ENCODE measurements at places on chromosomes 4 and X.

DNA sequence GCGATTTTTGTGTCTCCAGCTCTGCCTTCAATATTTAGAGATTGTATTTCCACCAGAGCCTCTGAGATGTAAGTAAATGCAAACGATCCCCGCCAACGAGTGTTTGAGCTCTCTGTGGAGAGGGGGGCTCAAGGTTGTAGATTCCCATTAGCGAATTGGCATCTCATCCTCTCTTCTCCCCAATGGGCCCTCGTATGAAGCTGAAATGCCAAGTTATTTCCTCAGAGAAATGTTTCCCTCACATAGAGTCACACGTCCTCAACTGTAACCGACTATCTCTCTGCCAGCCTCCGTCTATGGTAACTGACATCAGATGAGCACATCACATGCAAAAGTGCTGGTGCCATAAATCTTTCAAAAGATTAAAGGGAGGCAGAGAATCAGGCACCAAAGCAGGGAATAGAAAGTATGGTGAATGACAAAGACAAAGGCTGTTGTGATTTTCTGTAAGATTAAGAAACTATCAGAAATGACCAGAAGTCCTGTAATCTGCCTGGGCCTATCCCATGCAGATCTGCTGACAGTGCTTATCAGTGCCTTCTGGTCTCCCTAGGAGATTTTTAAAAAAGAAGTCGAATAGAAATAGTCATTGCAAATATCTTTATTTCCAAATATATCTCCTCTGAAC lies 157.1 kb downstream of the PDGFRA start:
- no peak for DNase-seq

DNA sequence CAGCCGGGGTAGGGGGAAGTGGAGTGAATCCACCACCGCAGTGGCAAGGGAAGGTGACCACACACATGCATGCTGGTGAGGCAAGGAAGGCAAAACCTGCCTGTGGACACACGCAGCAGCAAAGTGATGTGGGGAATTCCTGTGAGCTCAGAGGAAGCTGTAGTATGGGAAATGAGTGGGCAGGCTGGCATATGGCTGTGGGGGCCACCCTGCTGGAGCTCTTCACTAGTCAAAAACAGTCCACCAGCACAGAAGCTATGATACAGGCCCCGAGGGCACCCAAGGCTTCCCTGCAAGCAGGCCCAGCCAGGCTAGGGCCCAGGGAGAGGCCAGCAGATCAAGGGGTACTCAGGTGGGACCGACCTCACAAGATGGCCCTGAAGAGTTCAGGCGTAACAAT lies 239.1 kb downstream of the CHM start:
- no peak for DNase-seq

- DNase-seq: no peak
Observed at GRCh38 chr4:157713342-157713741, 459.5 kb downstream of the GASK1B start.

- peak; percentile 64 for DNase-seq
Observed at GRCh38 chr4:158170691-158171561, 1.9 kb downstream of the GASK1B start.

GRCh38 chrX:100090931-100091330 lies 319.1 kb downstream of the PCDH19 start:
- DNase-seq: no peak

DNA sequence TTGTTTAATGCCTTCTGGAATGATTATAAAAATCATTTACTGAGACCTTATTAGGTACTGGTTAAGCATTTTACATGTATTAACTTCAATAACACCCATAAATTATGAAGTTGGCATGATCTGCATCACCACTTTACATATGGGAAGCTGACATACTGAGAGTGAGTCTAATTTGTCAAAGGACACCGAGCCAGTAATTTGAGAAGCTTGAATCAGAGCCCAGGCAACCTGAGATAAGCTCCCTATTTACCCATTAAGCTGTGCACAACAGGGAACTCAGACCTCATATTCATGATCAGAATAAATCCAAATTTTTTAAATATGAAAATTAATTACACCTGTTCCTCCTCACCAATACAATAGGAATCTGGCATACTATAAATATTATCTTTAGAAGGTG lies 247.9 kb upstream of the EPHA5 start:
- no peak for DNase-seq

DNA sequence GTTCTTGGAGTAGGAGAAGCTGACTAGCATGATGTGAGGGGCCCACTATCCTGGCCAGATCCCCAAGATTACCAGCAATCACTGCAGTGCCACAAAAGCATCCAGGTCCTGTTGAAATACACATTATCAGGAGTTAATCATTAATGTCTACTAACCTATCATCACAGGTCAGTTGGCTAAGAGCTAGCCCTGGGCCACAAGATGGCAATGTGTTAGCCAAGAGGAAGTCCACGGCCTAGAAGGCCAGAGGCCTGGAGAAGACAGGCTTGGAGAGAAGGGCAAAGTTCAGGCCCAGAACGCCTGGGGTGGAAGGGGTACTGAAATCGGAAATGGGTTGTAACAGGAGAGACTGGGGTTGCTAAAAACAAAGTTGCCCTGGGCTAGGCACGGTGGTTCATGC lies 19.9 kb upstream of the KIAA1210 start:
- peak; percentile 39 for DNase-seq

- no peak for DNase-seq
Observed at GRCh38 chr4:78047366-78047765, 9.8 kb upstream of the FRAS1 start.

DNA sequence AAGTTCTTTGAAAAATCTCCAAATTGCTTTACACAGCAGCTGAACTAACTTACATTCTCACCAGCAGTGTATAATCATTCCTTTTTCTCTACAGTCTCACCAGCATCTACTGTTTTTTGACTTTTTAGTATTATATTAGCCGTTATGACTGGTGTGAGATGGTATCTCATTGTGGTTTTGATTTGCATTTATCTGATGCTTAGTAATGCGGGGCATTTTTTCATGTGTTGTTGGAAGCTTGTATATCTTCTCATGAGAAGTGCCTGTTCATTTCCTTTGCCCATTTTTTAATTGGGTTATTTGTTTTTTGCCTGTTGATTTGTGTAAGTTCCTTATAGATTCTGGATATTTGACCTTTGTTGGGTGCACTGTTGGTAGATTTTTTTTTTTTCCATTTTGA lies 931.7 kb downstream of the CENPC start:
- no peak for DNase-seq

DNA sequence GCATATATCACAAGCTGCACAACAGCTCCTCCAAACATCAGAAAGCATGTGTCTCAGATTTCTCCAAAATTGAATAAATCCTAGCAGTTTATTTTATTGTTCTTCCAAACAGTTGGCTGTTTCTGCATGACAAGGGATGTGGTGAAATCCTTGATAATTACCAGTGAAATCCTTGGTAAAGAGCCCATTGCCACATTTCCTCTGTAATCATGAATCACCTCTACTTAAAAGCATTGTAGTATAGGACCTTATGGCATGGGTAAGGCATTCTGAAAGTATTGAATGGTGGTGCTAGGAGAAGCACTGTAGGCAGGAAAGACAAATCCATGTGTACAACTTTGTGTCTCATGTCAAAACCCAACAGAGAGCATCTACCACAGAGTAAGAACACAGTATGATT lies 135.8 kb upstream of the NDST3 start:
- DNase-seq: no peak

GRCh38 chr4:67558493-67558892 lies at the start of gene STAP1:
Gene STAP1, plus strand, starts transcription at chr4:67558727. Its CDS starts 83 bp downstream, at chr4:67558810.
- peak; percentile 29 for DNase-seq

- DNase-seq: no peak
Observed at GRCh38 chrX:136619899-136620505, 28.0 kb upstream of the CD40LG start.

GRCh38 chr4:13452927-13453579 lies 31.1 kb downstream of the RAB28 start:
- no peak for DNase-seq

- no peak for DNase-seq
Observed at GRCh38 chr4:139552517-139553307, 3.3 kb downstream of the SETD7 start.

GRCh38 chrX:31006027-31006426 lies 65.8 kb downstream of the FTHL17 start:
- no peak for DNase-seq

DNA sequence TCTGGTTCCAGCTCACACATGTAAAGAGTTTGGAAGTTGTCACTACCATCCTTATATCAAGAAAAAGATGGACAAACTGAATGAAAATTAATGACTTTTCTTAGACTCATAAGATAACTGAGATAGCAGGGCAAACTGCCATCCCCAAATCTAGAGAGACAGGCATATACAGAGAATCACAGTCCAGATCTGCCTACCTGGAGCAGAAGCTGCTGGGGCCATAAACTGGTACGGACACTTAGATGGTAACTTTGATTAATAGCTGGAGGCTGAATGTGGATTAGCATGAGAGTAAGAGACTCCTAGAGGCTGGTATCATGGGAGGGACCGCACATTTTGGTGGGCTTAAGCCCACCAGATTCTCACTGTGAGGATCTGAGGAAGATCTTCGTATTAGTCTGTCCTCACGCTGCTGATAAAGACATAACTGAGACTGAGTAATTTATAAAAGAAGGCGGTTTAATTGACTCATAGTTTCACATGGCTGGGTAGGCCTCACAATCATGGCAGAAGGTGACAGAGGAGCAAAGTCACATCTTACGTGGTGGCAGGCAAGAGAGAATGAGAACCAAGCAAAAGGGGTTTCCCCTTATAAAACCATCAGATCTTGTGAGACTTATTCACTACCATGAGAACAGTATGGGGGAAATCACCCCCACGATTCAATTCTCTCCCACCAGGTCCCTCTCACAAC lies 10.8 kb upstream of the POLA1 start:
- no peak for DNase-seq

DNA sequence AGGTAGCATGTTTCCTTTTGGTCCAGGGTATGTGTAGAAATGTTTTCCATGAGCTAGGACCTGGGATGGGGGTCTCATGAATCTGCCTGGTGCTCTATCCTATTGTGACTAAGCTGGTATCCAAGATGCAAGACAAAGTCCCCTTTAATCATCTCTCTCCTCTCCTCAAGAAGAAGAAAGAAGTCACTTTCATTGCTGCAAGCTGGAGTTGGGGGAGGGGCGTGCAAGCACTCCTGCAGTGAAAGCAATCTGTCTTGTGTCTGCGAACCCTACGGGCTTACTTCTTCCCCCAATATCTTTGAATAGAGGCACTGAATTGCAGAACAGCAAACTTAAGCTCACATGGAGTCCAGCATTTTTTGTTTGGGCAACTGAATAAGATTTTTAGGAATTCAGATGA lies 27.2 kb upstream of the GRPR start:
- no peak for DNase-seq

DNA sequence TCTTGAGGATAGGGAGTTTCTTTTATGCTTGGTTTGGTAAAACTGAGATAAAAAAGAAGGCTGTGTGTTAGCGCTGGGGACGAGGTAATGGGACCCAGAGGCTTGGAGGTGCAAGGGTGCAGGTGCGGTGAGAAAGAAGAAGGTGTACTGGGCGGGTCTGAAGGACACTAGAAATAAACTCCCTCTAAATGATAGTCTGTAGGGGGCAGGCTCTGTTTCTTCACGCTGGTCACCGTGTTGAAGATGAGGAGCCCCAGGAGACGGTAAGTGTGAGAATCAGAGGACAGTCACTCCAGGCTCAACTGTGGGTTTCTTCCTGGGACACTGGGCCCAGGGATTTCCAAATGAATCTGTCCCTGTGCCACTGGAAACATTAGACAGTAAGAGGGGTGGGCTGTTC lies 131.4 kb downstream of the SORBS2 start:
- DNase-seq: no peak

DNA sequence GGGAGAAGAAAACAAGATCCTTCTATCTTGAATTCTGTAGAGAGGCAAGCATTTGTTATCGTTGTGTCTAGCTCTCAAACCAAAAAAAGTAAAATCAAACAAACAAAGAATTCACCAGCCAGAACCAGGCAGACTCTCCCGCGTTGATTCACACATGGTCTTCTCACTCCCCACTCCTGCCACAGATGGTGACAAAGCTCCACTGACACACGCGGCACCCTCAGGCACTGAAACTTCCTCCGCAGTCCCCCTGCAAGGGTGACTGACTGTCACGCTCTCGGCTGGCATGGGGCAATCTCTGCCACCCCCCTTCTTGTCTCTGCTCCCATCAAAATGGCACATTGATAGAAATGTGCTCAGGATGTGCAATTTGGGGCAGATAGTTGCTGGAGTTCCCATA lies 304.9 kb downstream of the DHX15 start:
- no peak for DNase-seq

DNA sequence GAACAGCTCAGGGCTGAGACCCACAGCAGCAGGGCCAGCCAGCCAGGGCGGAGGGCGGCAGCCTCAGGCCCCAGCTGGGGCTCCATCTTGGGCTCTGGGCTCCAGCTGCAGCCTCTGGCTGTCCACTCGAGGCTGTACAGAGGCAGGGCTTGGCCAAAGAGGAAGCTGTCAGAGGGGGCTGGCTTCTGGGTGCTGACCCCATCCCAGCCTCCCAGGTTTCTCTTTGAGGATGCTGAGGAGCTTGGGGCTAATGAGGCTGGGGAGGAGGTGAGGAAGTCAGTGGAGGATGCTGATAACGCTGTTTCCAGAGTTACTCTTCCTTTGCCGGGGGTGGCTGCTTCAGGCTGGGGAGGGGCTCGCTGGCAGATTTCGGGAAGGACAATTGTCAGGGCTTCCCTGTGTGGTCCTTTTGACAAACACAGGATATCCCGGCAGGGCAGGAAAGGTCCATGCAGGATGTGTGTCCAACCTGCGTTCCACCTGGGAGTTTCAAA lies at the start of gene DIPK2B:
Gene DIPK2B, minus strand, starts transcription at position 136 of the 494 bp plus-strand sequence. Its CDS starts 50 bp downstream, at position 86.
- no peak for DNase-seq

- no peak for DNase-seq
Observed at GRCh38 chrX:15953801-15954200, 99.2 kb upstream of the AP1S2 start.

- no peak for DNase-seq
Observed at GRCh38 chr4:152972821-152973628, 36.9 kb downstream of the FHDC1 start.

GRCh38 chr4:147110473-147111367 lies 165.1 kb upstream of the TTC29 start:
- no peak for DNase-seq

All from Caco-2 (cell line).